ENCODE measurements at places on chromosomes 4 and X.

DNA sequence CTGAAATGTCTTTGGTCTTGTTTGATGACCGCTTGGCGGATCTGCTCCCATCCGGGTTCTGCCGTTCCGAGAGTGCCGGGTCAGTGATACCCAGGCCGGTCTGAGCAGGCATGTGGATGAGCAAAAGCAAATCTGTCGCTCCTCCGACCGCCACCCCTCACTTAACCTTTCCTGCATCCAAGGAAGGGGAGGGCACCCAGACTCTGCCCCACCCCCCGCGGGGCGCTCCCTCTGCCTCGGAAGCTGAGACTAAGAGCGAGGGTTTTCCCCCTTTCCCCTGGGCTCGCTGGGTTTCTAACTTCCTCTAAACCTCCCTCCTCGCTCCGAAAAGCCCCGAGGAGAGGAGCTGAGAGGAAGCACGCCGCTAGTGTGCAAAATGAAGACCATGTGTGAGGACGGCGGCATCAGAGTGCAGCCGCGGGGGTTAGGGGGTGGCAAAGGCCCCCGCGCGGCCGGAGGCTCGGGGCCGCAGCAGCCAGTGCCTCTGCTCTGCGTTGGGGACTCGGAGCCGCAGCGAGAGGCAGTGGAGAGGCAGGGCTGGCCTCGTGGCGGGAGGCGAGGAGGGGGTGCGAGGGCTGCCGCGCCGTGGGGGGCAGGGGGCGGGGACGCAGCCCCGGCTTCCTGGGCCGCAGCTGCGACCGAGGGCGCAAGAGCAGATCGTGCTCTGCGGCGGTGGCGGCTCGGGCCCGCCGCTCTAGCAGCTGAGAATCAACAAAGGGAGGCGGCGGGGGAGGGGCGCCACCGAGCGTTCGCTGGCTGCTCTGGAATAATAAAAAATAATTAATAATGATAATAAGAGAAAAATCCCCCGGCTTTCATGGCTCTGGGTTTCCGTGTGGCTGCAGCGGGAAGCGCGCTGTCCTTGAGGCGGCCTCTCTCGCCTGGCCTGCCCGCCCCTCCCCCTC lies 55.8 kb upstream of the BCOR start:
- no peak for DNase-seq

GRCh38 chr4:120065974-120066516 lies 603 bp downstream of the MAD2L1 start:
- DNase-seq, result no peak

DNA sequence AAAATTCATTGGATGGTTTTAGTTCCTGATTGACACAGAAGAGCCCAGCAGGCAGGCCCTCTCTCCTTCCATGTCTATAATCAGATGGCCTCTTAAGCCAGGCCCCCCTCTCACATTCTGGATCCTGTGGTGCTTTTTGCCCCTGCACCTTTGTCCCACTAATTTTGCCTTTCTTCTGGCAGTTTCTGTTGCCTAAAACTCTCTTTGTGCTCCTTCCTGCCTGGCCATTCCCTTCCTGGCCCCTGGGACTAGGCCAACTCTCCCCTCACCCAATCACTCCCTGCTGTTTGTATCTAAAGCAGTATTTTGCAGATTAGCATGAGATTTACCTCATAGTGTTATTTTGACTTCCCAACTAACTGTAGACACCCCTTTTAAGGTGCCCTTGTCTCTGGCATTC lies 42.7 kb upstream of the DDX3X start:
- DNase-seq, result no peak

- DNase-seq, result peak; percentile 20
These were observed 31.6 kb upstream of the IRAK1 start for GRCh38 chrX:154051201-154051810.

- no peak for DNase-seq
These were observed 1848.9 kb upstream of the TENM3 start for GRCh38 chr4:180394312-180394711.

GRCh38 chrX:153644356-153645125 lies 2.5 kb upstream of the DUSP9 start:
- no peak for DNase-seq

DNA sequence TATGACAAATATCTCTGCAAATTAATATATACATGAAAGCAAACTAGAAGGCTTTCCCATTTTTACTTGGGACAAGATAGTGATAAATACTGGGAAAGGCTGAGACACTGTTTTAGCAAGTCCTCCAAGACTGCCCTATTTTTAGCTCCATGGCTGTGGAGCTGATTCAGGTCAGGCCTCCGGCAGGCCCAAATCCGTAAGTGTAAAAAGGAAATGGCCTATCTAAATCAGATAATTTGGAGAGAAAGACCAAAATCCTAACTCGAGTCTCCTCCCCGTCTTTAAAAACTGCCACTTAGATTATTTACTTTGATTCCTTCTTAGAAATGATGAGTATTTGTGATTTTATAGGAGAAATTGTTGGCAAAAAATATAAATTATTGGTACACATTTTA lies 2.9 kb downstream of the OTUD4 start:
- no peak for DNase-seq

- no peak for DNase-seq
These were observed 128.0 kb downstream of the ARHGEF9 start for GRCh38 chrX:63656871-63657580.

GRCh38 chr4:136650541-136651277 lies 881.6 kb downstream of the PCDH18 start:
- DNase-seq, result no peak

DNA sequence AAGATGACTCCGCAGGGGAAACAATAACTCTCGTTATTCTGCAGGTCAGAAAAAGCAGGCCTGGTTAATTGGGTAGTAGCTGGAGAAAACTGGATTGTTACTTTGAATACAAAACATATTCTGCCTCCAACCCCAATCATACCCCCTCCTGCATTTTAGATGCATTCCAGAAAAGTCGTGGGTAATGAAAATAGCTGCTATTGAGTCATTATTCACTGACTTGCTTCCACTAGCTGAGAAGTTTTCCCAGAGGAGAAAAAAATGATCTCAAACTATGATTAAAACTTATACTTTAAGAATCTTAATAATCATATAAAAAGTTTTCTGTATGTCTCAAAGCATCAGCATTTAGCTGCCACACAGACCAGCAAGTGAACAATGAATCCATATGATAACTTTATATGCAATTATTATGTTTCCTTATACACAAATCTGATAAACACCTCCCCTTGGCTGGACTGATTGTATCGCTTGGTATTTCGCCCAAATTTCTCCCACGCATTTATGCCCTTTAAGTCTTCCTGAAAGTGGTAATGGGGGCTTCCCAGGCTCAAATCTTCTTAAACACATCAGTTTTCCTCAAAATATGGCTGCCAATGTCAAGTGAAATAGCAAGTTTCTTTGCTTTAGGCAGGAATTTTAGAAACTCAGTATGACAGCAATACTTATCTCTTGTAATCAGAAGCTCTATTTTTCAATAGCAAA lies 181.0 kb downstream of the LDB2 start:
- no peak for DNase-seq

DNA sequence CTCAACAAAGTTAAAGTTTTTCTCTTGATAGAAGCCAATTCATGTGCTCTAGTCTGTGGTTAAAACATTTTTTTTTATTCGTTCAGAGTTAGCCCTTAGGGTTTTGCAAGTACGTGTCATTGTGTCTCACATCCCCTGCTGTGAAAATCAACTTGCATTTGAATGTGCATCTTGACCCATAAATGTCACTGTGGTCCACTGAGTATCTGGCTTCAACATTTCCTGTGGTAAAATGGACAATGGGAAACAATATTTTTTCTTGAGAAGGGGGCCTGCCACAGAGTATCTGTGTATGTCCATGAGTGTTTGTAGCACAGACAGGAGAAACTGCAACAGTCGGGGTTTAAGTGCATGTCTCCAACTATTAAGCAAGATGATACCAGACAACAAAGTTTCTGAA lies 554.8 kb upstream of the TENM3 start:
- DNase-seq, result no peak

- DNase-seq, result no peak
These were observed 112.2 kb downstream of the SNCA start for GRCh38 chr4:89724716-89725115.

- no peak for DNase-seq
These were observed 50.7 kb upstream of the MID1IP1 start for GRCh38 chrX:38750551-38750950.

- no peak for DNase-seq
These were observed 14.3 kb downstream of the CBR4 start for GRCh38 chr4:168995537-168996295.

- DNase-seq, result no peak
These were observed 112.9 kb upstream of the PJA1 start for GRCh38 chrX:69278031-69278687.

DNA sequence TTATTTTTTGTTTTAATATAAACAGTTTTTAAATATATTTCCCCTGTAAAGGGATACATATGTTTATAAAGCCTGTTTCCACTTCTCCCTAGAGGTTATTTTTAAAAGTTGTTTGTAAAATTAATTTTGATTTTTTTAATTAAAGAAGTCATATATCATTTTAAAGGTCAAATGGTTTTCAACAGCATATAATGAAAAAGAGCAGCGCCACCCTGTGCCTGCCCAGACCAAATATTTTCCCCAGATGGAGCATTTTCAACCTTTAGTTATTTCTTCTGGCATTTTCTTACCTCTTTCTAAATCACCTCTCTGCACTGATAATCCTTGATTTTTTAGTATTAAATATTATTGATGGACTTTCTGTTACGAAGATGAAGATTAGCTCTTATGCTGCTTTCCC lies 21.0 kb downstream of the MSX1 start:
- DNase-seq, result no peak

GRCh38 chr4:6020613-6021012 lies 2.4 kb upstream of the C4orf50 start:
- DNase-seq, result no peak

- no peak for DNase-seq
These were observed 746.4 kb upstream of the LCORL start for GRCh38 chr4:18767921-18768320.

- DNase-seq, result no peak
These were observed 255.8 kb downstream of the UNC5C start for GRCh38 chr4:95293014-95293413.

DNA sequence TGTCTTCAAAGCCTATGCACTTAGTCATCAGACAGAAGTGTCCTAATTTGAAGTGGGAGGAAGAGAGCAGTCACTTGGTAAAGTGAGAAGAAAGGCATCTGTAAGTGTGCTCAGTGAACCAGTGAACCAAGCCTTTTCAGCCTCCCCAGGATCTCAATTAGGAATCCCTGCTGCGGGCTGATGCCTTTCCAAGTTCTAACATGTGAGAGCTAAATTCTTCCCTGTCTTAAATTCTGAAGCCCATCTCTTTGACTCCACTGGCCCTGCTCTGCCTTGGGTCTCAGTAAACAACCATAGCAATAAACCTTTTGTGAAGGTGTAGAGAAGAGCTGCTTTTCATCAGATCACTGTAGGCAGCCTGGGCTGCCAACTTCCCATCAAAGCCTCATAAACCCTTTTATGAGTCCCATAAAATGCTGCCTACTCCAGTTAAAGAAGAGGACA lies 701.2 kb upstream of the LCORL start:
- DNase-seq, result no peak

DNA sequence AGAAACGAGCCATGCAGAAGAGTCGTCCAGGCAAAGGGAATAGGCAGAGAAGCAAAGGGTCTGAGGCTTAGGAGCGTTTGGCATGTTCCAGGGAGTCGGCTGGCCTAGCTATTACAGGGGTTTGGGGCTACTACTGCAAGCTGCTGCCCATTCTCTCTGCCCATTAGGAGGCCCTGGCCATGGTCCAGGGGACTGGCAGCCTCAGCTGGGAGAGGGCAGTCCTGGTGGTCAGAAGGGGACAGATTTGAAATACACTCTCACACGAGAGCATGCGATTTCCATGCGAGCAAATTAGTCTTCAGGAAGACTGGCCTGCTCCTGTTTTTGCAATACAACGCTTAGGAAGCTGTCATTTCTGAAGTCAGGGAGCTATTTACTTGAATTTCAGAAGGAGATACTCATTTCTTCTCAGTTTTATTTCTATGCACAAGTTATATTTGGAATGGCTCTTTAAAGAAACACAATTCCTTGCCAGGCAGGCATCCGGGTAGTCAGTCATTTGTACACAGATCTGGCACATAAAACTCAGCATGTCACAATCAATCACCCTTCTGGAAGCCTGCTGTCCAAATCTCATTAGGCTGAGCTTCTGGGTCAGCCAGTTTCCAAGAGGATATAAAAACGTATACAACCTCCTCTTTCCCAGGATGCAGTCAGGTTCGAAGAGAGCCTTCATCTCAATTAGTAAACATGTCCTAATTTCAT lies 27.0 kb downstream of the PROM1 start:
- no peak for DNase-seq

DNA sequence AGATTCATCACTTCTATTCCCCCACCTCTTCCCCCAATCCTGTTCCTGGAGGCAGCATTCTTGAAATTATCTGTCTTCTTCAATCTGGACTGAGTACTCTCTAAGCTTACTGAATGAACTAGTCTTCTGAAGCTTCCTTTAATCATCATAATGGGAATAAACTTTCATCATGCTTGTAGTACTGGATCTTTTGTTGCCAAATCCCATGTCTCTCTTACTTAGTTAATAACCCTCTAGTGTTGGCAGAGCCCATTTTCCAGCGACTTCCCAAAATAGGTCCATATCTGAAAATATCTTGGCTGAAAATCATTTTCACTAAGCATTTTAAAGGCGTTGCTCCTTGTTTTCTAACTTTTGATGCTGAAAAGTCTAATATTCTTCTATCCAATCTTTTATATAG lies 39.6 kb downstream of the RPS6KA3 start:
- DNase-seq, result no peak

DNA sequence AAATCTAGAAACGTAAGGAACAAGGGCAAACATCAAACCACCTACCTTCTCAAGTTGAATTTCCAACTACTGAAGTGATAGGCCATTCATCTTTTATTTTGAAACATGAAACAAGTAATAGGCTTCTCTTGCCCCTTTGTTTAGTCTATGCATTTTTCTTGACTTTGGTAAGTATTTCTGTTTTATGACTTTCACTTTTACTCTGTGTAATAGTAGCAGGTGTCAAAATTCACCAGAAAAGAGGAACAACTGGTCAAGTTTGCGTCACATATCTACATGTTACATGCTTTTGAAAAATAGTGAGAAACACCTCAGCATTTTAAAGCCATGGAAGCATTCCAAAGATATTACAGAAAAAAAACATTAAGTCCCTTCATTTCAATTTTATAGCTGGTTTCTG lies 157.1 kb upstream of the FTHL17 start:
- no peak for DNase-seq

DNA sequence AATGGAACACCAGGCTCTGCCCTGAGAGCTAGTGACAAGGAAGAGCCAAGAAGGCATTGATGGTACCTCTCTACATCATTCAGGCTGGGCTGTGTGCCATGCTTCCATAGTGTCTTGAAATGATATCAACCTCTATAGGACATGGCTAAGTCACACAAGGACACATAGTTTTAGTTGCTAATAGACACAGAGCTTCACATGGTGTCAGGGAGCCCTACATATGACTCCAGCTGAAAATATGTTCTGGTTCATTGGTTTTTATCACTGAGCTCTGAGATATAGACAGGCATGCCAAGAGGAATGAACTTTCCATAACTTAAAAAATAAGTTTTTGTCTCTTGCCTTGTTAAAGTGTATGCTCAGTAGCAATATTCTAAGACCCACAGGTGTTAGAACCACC lies 72.1 kb upstream of the PRKG2 start:
- DNase-seq, result no peak
